Stimulated activated CD8-positive, alpha-beta memory T cell treated with anti-CD3 and anti-CD28 coated beads, Interleukin-4, amount 100 ng/mL, for 1 hour (primary cell): ENCODE measurements at places on chromosomes 13 and 19.

- DNase-seq: no peak
Observed at GRCh38 chr19:38389101-38389925, 816 bp downstream of the SPRED3 start.

DNA sequence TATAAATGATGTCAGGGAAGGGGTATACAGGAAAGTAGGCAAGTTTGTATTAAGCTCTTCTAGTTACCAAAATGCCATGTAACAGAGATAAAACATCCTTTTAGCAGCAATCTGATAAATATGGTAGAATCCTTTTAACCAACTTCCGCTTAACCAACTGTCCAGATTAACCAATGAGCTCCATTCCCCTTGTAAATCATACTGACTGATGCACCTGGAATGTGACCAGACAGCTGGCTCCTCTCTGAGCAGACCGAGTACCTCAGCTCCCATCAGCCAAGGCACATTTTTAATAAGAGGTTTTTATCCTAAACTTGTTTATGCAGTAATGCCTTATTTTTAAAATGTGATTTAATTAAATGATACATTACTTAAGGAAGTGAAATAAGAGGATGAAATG lies 66.4 kb downstream of the KLF12 start:
- DNase-seq: no peak

- DNase-seq: no peak
Observed at GRCh38 chr13:39501702-39502324, 101.2 kb downstream of the LHFPL6 start.

GRCh38 chr13:26896986-26897668 lies 136.5 kb upstream of the GPR12 start:
- DNase-seq: no peak
